ENCODE measurements at places on chromosomes 13 and 19.

- DNase-seq = no peak
Observed at GRCh38 chr19:5632657-5633056, 9.8 kb downstream of the SAFB start.

GRCh38 chr13:54682184-54682583, 1653.6 kb downstream of the OLFM4 start:
- DNase-seq = no peak

DNA sequence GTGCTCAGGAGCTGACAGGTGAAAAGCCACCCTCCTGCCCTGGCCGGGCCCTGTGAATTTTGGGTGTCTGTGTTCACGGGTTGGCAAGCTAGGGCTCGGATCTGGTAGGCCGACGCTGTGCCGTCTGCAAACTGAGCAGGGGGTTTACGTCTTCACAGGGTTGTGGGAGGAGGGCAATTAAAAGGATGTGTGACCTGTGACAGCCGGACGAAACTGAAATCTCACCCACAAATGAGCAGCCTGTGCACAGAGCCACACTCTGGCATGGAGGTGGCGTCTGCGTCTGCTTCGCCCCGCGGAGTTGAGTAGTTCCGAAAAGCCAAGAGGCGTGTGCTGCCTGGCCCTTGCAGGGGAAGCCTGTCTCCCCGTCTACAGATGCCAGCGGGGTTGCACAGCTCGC, 117.3 kb downstream of the KDM4B start:
- no peak for DNase-seq

DNA sequence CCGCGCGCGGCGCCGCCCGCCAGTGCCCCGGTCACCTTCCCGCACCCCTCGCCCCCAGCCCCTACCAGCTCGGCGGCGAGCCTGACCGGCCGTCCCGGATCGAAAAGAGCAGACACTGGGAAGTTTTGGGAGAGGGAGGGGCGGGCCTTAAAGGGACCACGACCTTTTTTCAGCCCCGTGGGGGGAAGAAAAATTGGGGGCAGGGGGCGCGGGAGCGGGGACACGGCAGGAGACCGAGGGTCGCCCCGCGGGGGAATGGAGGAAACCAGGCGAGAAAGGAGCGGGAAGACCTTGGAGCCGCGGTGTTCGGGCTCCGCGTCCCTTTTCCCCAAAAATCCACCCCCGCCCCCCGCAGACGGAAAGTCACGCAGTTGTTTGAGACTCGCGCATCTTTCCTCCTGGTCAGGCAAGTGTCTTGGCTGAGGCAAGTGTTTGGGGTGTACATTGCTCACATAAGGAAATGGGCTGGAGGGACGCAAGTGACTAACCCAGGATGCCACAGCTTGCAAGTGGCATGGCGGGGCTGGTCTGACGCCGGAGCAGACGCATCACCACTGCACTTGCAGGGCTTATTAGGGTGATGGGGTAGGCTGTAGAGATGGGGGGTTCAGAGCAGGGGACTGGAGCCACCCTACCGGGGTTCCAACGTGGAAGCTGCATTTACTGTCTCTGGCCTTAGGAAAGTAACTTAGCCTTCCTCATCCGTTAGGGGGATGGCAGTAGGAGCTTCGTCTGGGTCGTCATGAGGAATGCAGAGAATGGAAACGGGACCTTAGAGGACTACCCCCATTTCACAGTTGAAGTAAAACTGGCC, 2.7 kb upstream of the HNRNPL start:
- DNase-seq = peak; percentile 65

GRCh38 chr19:3041761-3042620, 12.9 kb upstream of the TLE2 start:
- no peak for DNase-seq

DNA sequence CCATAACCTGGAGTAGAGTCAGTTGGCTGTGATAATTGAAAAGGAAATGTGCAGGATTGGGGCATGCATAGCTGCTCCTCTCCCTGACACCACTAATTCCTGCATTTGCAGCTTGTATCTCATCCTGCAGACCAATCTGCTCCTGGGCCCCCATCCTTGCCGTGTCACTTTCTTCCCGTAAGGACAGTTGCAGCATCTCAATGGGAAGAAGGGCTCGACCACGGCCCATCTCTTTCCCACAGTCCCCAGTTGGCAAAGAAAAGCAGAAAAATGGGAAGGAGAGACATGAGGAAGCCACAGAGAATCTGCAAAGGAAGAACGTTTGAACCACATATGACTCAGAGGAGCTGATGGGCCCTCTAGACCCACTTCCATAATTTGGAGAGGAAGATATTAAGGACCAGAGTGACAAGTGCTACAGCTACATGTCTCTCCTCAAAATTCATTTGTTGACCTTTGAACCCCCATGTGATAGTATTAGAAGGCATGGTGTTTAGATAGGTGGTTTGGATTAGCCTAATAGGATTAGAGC, 1.8 kb upstream of the SIGLEC12 start:
- DNase-seq = no peak

GRCh38 chr13:98279473-98280175, 102.6 kb upstream of the RNF113B start:
- no peak for DNase-seq

GRCh38 chr13:40023595-40024203, 368.2 kb downstream of the COG6 start:
- no peak for DNase-seq

- no peak for DNase-seq
Observed at GRCh38 chr13:24511816-24512196, 772 bp downstream of the PARP4 start.

DNA sequence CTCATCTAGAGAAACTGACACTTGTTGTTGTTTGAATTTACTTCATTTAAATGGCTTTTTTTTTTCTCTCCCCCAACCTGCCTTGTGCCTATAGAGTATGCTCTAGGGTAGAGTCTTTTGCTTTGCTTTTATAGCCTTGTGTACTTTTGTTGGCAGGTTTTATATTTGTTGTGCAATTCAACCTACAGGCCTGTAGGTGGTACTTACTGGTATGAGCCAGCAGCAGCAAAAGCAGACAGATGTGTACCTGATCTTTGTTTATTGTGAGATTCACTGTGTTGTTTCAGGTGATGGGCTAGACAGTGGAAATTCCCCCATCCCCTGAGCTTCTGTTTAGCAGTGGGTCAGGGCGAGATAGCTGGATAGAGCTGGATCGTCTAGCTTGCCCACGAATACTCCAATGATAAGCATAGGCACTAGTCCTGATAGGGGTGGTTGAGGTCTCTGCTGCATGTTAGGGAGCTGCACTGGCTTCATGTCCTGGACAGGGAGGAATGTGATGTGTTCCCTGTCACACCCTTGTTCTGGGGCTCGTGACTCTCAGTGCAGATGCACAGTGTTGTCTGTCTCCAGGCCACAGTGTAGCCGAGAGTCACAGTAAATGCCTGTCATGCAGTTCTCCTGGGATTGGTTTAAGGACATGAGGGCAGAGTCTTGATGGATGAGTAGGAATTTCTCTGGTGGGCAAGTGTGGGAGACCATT, 21.3 kb downstream of the DNAJC3 start:
- DNase-seq = no peak

DNA sequence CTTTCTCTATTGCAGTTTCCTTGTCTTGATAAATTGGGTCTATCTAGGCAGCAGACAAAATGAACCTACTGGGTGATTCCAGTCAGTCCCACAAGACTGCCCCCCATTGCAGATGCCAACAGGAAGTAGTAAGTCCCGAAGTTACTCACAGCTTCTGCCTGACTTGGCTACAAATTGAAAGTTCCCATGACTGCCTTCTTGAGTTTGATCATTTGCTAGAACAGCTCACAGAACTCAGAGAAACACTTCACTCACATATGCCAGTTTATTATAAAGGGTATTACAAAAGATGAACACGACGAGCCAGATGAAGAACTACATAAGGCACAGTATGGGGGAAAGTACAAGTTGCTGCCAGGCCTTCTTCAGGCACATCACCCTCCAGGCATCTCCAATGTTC, 50.0 kb downstream of the TEX26 start:
- no peak for DNase-seq

DNA sequence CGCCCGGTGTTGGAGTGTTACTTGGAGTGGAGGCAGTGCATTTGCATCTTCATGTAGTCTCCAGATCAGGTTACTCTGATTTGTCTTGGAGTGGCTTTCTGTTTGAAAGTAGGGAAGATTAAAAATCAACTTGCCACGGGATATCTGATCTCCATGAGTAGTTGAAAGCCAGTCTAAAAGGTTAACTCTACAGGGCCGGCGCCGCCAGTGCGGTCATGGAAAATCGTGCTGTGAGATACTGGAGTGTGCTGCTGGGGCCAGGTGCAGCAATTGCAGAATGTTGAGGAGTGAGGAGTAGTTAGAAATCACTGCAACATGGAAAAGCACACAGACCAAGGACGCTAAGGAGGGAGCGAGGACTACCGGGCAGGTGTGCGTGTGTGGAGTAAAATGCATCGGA, 175.0 kb downstream of the STK24 start:
- no peak for DNase-seq

- no peak for DNase-seq
Observed at GRCh38 chr19:3513229-3514140, 7.4 kb downstream of the FZR1 start.

DNA sequence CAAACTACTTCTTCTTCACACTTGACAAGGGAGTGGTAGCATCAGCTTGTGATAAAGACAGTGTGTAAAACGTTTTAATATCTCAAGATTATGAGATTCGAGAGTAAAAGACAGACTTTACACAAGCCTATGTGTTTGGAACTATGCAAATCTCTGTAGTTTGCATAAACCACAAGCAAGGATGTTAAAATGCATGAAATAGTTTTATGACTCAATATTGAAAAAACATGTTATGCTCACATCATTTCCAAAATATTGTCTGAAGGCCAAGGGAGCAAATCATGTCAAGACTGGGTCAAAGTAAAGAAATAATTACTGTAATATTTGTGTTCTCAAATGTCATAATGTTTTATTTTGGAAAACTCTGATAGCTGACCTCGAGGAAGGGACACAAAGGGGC, 316.8 kb upstream of the KLF12 start:
- no peak for DNase-seq

GRCh38 chr19:1211494-1212234, 6.1 kb downstream of the STK11 start:
- DNase-seq = no peak

DNA sequence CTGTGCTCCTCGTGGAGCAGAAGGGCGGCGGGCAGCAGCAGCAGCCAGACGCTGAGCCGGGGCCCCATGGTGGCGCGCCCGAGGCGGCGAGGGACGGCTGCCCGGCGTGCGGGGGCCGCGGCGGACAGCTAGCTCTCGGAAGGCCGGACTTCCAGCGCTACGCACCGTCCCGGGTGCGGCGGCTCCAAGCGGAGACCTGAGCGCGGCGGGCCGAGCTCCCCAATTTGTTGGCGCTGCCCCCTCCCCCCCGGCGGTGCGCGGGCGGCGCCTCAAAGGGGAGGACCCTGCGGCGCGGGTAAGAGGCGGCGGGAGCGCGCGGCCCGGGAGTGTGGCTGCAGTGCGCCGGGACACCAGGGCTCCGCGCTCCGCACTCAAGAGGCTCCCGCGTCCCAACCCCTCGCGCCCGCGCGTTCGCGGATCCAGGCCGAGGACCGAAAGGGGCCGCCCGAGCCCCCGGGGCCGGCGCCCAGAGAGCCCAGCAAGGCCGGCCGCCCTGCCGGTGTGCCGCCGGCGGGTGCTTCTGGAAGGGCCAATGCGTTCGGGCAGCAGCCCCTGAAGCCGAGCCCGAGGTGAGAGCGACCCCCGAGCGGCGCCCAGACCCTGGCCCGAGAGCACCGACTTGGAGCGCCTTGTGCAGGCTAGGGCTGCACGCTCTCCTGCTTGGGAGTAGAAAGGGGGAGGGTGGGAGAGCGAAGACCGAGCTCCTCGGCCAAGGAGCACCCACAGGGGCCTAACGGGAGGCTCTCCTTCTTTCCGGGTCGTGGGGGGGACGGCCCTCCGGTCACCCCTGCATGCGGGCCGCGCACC, at the start of the genes COL4A1 and COL4A2:
COL4A1 (minus strand) TSS at position 198 of the 807 bp plus-strand sequence; CDS start at position 68, 130 bp downstream.
COL4A2 (plus strand) TSS at position 325 of the 807 bp plus-strand sequence. CDS start 620 bp downstream, outside the sequence.
- no peak for DNase-seq

DNA sequence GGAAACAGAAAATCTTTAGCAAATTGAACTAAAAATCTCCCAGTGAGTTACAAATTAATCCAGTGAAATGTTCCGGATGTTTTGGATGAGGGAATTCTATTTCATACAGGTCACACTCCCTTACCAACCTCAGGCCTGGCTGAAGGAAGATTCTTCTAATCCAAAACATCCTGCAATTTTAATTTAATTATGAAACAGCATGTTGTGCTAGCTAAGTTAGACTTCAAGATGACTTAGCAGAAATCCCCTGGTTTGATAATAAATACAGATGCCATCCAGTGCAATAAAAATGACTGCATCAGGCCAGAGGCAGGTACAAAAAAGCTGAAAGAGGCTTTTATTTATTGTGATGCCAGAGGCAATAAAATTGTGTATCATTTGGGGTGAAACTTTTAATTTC, 96.7 kb upstream of the CLDN10 start:
- DNase-seq = no peak

DNA sequence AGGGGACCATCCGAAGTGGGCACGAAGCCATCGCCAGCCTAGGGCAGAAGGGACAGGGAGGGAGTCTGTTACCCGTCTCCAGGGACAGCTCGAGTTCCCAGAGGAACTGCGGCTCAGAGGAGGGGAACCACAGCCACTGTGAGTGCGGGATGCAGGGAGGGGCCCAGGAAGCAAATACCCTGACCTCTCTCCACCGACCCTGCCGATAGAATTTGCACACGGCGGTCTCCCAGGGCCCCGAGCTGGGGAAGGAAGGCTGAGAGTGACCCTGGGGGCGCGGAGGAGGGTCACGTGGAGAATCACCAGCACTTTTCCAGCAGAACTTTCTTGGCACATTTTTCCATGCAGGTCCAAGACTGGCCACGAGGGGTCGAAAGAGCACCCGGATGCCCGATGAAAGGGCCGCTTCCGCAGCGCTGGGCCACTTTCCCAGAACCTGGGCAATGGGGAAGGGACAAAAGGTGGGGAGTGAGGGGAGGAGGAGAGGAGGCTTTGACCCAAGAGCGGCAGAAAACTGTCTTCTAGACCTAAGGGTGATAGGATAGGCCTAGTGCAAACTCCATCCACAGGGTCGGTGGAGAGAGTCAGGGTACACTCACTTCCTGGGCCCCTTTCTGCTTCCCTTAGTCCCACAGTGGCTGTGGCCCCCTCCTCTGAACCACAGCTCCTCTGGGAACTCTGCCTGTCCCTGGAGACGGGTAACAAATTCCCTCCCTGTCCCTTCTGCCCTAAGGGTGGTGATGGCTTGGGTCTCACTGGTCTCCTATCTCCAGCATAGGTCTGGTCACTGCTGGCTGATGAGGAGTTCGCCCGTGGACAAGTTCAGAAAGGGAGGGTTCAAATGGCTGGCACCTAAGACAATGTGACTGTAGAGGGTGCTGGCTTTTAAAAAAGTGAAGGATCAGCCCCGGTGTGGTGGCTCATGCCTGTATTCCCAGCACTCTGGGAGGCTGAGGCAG, 5.3 kb upstream of the GPR4 start:
- peak; percentile 60 for DNase-seq
